Bone marrow (tissue), 2 donors: ENCODE measurements at places on chromosomes 1 and 21.

- DNase-seq: no peak
These were observed 170.0 kb upstream of the L1TD1 start for GRCh38 chr1:62024690-62025089.

DNA sequence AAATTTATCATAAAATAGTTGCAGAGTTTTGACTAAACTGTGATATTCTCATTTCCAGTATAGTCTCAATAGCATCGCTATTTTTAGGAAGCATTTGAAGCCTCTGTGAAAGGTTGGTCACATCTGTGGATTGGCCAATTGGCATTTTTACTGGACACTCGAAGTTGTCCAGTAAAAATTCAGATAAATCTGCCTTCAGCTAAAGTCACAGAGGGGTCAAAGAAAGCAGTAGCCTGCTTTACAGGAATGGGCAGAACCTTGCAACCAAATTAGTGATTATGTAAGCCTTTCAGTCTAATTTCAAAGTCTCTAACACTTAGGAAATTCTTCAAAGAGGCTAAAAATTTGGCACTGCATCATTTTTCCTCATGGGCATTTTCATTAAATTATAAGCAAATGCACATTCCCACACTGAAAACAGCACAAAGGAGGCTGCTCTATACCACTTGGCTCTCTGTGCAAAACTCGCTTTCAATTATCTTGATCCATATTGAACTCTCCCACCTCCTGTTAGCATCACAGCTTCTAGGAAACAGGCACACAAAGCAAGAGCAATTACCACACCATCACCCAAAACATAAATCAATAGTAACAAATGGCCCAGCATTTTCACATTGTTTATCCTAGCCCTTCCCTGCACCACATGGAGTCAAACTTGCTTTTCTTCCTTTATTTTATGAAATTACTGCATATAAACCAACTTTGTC, 318.5 kb upstream of the DUSP10 start:
- DNase-seq: no peak

- no peak for DNase-seq
These were observed 2.4 kb downstream of the SPSB1 start for GRCh38 chr1:9294910-9295636.

DNA sequence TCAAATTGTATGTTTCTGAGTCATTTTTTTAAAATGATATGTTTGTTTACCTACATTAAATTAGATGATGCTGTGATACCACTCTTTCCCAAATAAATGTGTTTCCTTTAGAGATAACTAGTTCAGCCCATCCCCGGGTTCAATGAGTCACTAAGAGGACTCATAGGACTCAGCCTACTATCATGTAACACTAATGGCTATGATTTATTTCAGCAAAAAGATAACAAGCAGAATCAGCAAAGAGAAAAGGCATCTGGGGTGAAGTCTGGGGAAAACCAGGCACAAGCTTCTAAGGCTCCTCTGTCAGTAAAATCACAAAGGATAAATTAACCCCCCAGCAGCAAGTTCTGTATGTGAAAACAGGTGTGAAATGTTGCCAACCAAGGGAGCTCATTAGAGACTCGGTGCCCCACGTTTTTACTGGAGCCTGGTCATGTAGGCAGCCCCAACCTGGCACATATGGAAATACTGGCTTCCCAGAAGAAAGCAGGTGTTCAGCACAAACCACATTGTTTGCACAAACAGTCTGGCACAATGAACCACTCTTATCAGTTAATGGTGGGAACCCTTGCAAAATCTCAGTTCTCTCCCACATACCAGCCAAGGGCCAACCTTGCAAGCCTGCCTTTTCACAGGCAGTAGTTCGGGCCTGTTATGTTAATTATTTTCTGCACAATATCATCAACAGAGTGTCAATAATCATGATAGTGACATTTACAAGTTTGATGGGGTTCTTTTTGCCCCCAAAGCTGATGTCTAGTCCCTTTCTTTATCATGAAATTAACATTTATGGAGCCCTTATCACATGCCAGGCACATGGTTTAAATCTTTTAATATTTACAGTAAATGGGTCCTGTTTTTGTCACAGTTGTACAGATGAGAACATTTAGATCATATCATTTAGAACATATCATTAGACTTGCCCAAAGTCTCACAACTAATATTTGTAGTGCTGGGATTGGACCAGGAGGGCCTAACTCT, 23.1 kb upstream of the CNN3 start:
- DNase-seq: no peak

GRCh38 chr1:35777109-35777508, 7.3 kb upstream of the CLSPN start:
- DNase-seq: no peak

DNA sequence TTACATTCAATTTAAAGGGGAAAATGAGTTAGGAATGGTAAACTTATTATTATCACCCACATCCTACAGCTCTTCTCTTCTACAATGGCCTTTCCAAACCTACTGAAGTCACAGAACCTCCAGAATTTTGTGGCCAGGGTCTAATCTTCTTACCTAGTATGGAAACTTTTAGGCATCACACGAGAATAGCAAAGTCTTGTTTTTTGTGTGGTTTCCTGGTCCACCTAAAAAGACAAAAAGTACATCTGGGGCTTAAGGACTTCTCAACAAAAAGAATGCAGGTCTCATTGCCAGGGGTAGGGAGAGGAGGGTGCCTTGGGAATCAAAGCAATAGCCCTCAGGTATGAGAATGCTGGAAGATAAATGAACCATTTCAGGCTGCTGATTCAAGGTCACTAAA, 345.3 kb downstream of the LMX1A start:
- no peak for DNase-seq

DNA sequence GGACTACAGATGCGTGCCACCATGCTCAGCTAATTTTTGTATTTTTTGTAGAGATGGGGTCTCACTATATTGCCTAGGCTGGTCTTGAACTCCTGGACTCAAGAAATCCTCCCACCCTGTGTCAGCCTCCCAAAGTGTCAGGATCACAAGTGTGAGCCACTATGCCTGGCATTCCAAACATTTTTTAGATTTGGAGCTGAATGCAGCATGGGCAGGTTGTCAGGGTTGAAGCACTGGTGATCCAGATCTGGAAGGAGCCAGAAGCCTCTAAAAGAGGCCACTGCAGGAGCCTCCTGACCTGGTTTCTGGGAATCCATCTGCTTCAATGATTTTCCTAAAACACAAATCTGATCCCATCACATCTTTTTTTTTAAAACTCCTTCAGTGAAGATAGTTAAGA, 1.8 kb upstream of the CTPS1 start:
- DNase-seq: no peak

- DNase-seq: no peak
These were observed 87.5 kb downstream of the COP1 start for GRCh38 chr1:176119549-176119948.

- DNase-seq: no peak
These were observed 76.9 kb downstream of the RAP1GAP start for GRCh38 chr1:21592086-21592865.

GRCh38 chr1:204390751-204391466, 20.7 kb downstream of the PPP1R15B start:
- DNase-seq: no peak

DNA sequence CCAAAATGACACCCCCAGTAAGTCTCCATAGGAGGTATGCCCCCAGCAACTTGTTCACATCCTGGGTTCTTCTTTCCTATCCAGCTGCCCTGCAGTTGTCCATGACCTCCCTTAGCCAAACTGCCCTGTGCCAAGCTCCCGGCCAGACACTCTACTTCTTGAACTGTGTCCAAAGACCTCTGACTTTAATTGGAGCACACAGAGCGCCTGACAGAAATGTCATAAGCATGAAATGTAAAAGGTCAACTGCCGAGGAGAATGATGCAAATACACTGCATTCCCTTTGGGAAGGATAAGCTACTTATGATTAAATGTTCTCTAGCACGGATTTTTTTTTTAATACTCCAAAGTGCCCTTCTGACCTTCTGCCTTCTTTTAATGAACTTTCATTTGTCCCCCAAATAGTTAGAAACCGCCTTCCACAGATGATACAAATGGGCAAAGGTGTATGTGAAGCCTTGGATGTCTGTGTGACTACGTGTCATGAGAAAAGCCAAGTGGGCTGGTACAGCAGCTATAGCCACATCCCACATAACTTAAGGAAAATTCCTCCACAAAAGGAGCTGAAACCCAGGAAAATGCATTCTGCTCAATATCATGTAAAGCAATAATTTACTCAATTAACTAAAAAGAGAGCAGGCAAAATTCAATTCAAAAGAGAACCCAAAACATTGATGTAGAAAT, 26.8 kb downstream of the PALMD start:
- DNase-seq: no peak

DNA sequence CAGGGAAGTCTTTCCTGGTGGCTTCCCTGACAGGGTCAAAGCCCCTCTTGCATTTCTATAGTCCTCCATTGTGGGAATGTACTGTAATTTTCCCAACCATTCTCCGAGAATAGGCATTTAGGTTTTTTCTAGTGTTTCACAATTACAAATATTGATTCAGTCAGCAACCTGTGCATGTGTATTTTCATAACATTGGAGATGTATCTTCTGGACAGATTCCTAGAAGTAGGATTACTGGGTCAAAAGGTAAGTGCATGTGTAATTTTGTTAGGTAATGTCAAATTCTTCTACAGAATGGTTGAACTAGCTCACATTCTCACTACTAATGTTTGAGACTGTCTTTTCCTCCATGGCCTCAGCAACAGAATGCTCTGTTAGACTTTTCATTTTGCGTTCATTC, 8.3 kb upstream of the PLA2G2A start:
- no peak for DNase-seq

- DNase-seq: no peak
These were observed 156.1 kb downstream of the LIPI start for GRCh38 chr21:14054682-14055081.

GRCh38 chr1:238499021-238499420, 608.3 kb upstream of the ZP4 start:
- DNase-seq: no peak

DNA sequence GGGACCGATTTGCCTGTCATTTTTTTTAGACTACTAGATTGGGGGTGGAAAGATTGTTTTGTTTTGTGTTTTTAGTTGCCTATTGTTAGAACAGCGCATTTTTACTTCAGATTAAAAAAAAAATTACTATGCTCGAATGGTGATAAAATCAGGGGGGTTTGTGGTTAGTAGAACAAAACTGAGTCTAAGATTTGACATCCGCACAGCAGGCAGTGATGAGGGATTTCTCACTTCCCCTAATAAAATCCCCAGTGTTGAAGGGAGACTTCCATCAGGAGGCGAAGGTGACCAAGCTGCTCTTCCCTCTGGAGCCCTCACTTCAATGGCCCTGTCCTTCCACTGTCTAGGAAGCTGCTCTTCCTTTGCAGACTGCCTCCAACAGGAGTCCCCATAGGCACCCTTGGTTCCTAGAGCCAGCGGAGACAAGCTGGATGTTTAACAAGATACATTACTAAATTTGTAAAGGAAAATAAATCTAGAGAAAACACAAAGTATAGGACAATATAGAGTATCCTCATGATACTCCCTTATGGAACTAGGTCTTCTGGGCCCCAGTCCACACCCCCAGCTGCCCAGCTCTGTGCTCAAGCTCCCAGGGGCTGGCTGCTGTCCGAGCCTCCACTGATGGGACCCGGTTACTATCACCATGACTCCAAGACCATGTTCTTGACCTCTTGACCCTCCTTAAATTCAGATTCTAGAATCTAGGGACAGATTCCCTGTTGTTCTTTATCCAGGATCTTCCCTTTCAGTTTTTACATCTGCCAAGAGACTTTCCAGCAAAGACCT, 31.0 kb downstream of the TENT5C start:
- no peak for DNase-seq

DNA sequence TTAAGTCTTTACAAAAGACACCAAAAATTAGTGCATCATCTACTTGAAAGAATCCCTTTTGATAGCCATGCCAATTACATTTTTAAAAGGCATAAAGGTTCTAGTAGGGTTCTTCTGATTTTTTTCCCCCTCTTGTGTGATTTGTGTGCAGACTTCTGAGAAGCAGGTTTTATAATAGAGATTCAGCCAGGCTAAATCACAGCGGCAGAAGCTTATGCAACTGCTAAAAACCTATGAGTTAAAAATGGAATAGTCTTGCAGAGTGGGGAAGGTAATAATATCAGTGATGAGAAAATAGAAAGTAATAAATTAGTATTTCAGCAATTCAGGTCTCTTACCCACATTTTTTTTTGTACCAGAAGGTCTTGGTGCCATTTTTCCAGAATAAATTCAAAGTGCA, 17.7 kb downstream of the STUM start:
- no peak for DNase-seq

- DNase-seq: no peak
These were observed 55.2 kb downstream of the IRF2BP2 start for GRCh38 chr1:234554698-234555311.

DNA sequence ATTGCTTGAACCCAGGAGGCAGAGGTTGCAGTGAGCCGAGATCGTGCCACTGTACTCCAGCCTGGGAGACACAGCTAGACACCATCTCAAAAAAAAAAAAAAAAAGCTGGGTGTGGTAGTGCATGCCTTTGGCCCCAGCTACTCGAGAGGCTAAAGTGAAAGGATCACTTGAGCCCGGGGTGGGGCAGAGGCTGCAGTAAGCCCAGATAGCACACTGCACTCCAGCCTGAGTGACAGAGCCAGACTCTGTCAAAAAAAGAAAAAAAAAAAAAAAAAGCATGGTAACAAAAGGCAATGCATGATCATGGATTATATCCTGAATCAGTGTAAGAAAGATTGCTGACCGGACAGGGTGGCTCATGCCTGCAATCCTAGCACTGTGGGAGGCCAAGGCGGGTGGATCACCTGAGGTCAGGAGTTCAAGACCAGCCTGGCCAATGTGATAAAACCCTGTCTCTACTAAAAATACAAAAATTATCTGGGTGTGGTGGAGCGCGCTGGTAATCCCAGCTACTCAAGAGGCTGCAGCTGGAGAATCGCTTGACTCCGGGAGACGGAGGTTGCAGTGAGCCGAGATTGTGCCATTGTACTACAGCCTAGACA, 76.3 kb downstream of the RUSC1 start:
- no peak for DNase-seq

- DNase-seq: no peak
These were observed 380.7 kb downstream of the SEC16B start for GRCh38 chr1:177589166-177589565.

GRCh38 chr1:17676387-17677060, 78.6 kb upstream of the ACTL8 start:
- DNase-seq: no peak
